Glutamatergic neuron (in vitro differentiated cells): ENCODE measurements at places on chromosomes 6 and 20. TPM values are rescaled to one million over a fixed set of nuclear protein-coding genes. Genes with fewer than 3 reads are reported as not detected.
A peak's percentile ranks its signal among the peaks of the same experiment; 100 is the strongest.

GRCh38 chr6:91268941-91269340 lies 682.1 kb upstream of the MAP3K7 start:
- no peak for DNase-seq

FNDC1 gene
- total RNA-seq, result 0.88 TPM

- no peak for DNase-seq
These were observed 1.3 kb downstream of the C6orf89 start for GRCh38 chr6:36886950-36887618.

DNA sequence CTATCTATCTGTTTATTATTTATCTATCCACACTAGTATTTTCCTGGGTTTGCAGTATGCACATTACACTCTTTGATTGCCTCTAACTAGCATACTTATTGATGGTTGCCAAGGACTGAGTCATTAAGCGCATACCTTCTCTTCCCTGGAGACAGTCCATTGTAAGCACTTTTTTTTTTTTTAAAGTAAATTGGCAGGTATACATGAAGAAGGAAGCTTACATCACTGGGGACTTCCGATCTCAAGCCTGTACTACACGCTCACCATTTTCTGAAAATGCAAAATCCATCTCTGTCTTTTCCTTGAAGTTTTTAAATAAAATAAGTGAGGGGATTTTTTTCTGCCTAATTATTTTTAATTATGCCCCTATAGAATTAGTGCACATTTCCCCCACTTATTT lies 63.5 kb downstream of the HMGN3 start:
- DNase-seq, result no peak

- DNase-seq, result no peak
These were observed 53.0 kb downstream of the HLA-A start for GRCh38 chr6:29995340-29995777.

PRL gene
- not detected for total RNA-seq

DNA sequence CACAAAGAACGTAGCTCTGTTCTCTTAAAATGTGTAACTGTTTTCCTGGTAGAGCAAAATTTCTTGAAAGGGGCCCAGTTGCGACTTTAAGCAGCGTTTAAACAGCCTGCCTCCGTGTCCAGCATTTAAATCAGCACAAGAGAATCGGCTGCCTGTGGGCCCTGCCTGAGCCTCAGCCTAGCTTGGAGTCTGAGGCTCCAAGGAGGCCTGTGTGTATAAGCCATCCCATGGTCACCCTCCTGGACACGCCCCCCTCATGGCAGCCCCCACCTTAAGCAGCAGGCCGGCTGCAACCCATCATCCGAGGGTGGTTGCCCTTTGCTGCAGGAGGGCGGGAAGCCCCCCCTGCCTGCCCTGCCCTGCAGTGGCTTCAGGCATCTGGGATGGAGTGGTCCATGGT lies 18.9 kb downstream of the SDCBP2 start:
- no peak for DNase-seq

DNA sequence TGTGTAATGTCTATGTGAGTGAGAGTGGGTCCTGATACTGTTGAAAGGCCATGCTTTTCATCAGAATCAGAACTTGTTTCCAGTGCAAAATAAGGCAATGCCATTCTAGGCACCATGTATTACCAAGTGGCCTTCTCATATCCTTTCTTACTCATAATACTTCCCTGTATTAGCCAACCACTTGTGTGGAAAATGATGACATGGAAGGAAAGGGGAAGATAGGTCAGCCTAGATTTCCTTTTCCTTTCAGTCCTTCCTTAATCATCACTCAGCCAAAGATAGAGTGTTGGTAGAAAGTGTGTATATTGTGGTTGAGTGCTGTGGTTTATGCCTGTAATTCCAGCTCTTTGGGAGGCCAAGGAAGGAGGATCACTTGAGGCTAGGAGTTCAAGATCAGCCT lies 158.6 kb upstream of the PREP start:
- no peak for DNase-seq

- no peak for DNase-seq
These were observed 387.8 kb upstream of the GJE1 start for GRCh38 chr6:141744971-141745370.

POM121L2 gene
- not detected for total RNA-seq

GRCh38 chr6:31087494-31088089 lies 24.8 kb downstream of the C6orf15 start:
- DNase-seq, result peak; percentile 90

DNA sequence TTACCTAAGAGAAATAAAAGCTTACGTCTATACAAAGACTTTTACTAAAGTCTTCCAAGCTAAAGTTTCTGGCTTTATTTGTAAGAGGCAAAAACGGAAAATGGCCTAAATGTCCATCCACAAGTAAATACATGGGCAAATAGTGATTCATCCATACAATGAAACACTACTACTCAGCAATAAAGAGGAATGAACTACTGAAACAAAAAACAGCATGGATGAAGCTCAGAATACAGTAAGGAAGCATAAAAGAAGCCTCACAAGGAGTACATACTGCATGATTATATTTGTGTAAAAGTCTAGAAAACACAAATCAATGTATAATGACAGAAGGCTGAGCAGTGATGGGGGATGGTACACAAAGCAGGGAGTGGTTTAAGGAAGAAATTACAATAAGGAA lies 84.7 kb downstream of the F13A1 start:
- no peak for DNase-seq

CEP162 gene
- 15.7 TPM for total RNA-seq

- no peak for DNase-seq
These were observed 119.0 kb downstream of the ALDH8A1 start for GRCh38 chr6:134830940-134831339.

DNA sequence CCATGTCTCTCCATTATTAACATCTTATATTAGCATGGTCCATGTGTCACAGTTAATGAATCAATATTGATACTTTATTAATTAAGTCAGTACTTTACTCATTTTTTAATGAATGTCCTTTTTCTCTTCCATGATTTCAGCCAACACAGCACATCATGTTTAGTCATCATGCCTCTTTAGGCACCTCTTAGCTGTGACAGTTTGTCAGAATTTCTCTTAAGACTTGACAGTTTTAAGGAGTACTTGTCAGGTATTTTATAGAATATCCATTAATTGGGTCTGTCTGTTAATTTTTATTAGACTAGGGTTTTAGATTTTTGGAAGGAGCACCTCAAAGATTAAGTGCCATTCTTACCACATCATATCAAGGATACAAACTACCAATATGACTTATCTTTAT lies 729.4 kb downstream of the HACE1 start:
- no peak for DNase-seq

SASH1 gene
- 5.0 TPM for total RNA-seq

- no peak for DNase-seq
These were observed 1034.9 kb downstream of the EYS start for GRCh38 chr6:64672131-64672530.

GRCh38 chr6:89145091-89145955 lies 532 bp upstream of the PM20D2 start:
- no peak for DNase-seq

- peak; percentile 84 for DNase-seq
These were observed 536 bp upstream of the FNDC1 start for GRCh38 chr6:159168536-159169192.

MTFR2 gene
- 1.9 TPM for total RNA-seq

DNA sequence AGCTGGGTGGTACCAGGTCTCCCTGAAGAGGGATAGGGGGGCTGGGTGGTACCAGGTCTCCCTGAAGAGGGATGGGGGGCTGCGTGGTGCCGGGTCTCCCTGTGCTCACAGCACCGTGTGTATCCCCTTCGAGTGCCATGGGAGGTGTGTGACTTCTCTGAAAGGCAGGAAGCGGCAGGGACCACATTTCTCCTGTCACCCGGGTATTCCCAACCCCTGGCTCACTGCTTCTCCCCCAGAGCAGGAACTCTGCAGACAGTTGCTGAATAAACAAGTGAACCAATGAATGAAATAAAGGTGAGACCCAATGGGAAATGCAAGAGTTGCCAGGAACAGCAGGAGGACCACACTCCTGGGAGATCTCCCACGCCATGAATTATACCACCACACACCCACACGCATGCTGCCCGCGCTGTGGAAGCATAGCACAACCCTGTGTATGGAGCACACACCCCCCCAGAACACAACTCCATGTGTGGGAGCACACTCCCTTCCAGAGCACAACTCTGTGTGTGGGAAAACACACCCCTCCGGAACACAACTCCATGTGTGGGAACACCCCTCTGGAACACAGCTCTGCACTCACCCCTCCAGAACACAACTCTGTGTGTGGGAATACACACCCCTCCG lies 50.7 kb downstream of the RNASET2 start:
- DNase-seq, result no peak

ZNF391 gene
- total RNA-seq, result 8.3 TPM

- DNase-seq, result no peak
These were observed 281.0 kb downstream of the CDC5L start for GRCh38 chr6:44668391-44668930.

ZNF311 gene
- 5.1 TPM for total RNA-seq

HLA-DPA1 gene
- total RNA-seq, result 1.0 TPM

SLC52A3 gene
- not detected for total RNA-seq

GRCh38 chr6:123956492-123957139 lies 153.0 kb downstream of the NKAIN2 start:
- DNase-seq, result no peak

C6orf15 gene
- not detected for total RNA-seq

GRCh38 chr20:52484438-52484837 lies 292.9 kb upstream of the ZFP64 start:
- DNase-seq, result no peak
